ENCODE measurements at places on chromosomes 7 and 10.

DNA sequence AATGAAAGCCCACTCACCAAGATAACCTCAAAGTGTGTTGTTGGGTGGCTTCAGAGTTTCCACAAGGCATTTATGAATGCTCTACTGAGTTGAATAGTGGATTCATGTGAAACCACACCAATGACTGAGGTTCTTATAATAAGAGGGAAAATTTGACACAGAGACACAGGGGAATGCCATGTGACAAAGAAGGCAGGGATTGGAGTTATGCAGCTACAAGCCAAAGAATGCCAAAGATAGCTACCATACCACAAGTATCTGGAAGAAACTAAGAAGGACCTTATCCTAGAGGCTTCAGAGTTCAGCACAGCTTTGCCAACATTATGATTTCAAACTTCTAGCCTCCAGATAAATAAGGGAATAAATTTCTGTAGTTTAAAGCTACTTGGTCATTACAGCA lies 68.0 kb upstream of the PCDH15 start:
- peak; percentile 23 for DNase-seq

DNA sequence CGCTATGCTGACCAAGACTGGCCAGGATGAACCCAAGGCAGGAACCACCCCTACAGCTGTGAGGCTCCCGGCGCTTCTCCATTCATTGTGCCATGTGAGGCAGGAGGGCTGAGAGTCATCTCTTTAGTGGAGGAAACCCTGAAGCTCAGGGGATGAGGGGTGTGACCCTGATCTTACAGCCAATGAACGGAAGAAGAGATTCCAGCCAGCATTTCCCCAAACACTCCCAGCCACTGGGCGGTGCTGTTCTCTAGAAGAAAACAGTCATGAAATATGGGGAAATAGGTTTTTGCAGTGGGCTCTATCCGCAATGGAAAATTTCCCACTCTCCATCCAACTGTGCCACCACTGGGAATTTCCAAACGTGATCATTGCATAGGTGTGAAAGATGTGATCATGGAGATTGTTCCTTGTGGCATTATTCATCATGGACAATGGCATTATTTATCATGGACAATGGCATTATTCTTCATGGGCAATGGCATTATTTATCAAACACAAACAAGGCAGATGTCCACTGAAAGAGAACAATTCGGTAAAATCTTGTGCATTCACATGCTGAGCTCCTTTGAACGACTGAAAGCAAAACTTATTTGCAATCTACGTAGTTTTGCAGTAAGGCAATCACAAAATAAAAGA lies 14.0 kb upstream of the SLC18A2 start:
- DNase-seq: no peak

DNA sequence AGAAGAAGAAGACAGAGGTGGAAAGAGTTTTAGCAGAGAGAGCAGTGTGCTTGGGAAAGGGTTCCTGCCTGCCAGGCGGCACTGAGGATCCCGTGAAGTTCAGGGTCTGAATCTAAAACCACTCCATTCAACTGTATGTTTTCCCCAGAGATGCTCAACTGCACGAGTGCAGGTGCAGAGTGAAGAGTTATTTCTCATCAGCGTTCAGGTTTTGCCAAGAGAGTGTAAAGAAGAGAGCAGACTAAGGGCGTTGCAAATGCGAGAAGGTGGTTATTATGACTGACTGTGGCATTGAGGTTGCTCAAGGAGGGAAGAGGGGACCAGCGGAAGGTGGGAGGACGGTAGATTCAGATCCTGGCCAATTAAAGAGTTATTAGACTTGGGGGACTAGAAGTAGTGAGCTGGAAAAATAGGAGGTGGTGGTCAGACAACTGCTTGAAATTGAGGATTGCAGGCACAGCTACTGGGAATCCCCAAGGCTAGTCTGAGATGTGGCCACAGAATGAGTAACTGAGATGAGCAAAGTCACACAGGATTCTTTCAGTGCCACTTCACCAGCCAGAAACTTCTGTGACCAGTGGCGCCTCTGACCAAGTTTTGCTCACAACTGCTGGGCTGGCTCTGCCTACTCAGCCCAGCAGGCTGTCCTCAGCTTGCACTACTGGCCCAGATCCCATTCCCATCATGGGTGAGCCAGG lies 29.1 kb downstream of the STRA8 start:
- no peak for DNase-seq

- DNase-seq: no peak
Measured at GRCh38 chr7:80216996-80217842, 82.6 kb downstream of the GNAI1 start.

GRCh38 chr7:66054063-66054462 lies 21.6 kb upstream of the ASL start:
- DNase-seq: no peak

- no peak for DNase-seq
Measured at GRCh38 chr10:100894589-100895294, 18.0 kb upstream of the SLF2 start.

GRCh38 chr7:16734148-16734726 lies 19.3 kb upstream of the TSPAN13 start:
- no peak for DNase-seq

DNA sequence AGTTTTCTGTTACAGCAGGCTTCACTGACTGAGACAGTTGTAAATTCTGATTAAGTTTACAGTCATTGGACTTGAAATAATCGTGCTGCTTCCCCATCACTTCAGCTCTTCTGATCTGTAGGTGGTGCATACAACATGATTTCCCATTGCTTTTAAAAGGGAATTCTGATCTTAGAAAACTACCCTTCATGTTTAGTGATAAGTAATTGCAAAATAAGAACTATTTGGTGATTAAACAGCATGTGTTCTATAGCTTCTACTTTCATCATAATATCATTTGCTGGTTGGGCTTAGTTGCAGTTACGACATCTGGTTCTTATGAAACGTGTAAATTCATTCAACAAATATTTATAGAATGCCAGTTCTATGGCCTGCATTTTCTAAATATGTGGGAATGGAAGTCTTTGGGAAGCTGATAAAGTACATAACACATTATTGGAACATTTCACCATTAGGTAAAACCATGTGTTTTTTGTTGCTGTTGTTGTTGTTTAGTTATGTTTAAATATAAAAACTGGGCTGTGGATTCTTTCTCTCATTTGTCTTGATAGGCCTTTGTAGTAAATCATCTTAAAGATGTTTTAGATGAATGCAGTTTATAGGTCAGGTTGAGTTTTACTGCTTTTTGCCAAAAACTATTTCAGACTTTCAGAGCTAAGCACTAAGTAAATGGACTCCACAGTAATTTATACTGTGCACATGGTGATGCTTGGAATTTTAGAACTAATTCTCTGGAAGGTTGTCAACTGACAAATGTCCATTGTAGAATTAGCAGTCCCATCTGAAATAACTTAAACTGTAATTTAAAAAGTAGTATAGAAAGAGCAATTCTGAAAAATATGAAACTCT lies 13.1 kb downstream of the GNAI1 start:
- DNase-seq: peak; percentile 91
